ENCODE measurements at places on chromosomes 5 and 9.

DNA sequence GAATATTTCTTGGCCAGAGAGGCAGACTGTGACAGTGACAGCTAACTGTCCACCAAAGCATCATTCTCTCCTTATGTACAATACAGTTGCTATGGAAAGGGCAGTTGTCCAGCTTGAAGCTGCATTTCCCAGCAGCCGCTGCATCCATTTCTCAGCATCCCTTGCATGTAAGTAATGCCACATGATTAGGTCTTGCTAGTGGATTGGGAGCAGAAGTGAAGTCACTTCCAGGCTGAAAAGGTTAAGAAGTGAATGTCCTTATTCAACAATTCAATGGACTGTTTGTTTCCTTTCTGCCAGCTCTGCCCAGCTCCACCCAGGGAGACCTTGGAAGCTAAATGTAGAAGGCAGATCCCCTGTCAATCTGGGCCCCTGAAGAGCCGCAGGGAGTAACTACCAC lies 26.1 kb upstream of the RETREG1 start:
- DNase-seq = no peak
- no peak overlapping the region for H3K4me3 ChIP-seq
- H3K36me3 ChIP-seq = no peaks in the 10 kb centered on the region
- H3K27me3 ChIP-seq = no peaks in the 10 kb centered on the region
- H3K4me1 ChIP-seq = no peaks in the 10 kb centered on the region
- H3K27ac ChIP-seq = no peak overlapping the region

DNA sequence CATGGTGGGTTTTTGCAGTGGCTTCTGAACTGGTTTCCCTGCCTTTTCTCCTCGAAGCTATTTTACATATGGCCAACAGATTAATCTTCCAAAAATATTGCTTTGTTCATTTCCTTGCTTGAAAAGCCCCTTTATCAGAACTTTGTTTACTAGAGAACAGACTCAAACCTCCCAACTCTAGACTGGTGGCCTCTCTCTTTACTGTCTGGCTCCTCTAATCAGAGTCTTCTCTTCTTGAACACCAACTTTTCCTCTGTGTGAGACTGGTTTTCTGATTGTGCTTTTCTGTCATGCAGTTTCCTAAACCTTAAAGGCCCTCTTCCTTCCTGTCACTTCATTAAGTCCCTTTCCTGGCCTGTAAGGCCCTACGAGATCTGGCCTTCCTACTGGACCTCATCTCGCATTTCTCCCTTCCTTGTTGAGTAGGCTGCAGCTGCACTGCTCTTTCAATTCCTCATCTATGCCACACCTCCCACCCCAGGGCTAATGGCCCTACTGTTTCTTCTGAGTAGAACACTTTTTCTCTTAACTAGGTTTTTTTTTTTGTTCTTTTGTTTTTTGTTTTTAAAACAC lies 5.7 kb downstream of the C9orf43 start:
- DNase-seq = no peak
- H3K4me3 ChIP-seq = no peak overlapping the region
- no peaks in the 10 kb centered on the region for H3K36me3 ChIP-seq

GRCh38 chr5:100668511-100668910 lies 133.3 kb downstream of the FAM174A start:
- no peak overlapping the region for H3K4me3 ChIP-seq
- H3K36me3 ChIP-seq = no peaks in the 10 kb centered on the region
- H3K27me3 ChIP-seq = no peaks in the 10 kb centered on the region
- no peak overlapping the region for H3K27ac ChIP-seq

DNA sequence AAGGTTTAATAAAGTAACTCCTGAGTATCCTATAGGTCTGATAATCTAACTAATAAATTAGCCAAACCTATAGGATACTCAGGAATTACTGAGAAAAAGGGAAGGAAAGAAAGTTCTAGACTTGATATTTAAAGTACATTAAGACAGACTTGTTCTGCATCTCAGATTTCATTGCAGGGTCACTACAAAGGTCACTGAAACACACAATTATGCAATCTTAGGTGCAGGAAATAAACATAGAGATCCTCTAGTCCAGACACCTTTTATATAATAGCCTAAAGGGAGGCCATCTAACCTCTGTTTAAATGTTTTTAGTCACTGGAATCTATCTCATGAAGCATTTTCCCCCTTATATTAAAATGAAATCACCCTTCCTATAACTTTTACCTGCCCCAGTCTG lies 1215.7 kb downstream of the MAT2B start:
- no peak overlapping the region for H3K4me3 ChIP-seq
- H3K27me3 ChIP-seq = no peaks in the 10 kb centered on the region
- no peaks in the 10 kb centered on the region for H3K4me1 ChIP-seq
- DNase-seq = no peak

- H3K27me3 ChIP-seq = no peaks in the 10 kb centered on the region
- no peak overlapping the region for H3K4me3 ChIP-seq
Observed at GRCh38 chr5:93622240-93622885, 39.3 kb downstream of the NR2F1 start.

- H3K27ac ChIP-seq = no peak overlapping the region
- DNase-seq = no peak
- no peak overlapping the region for H3K4me3 ChIP-seq
- no peaks in the 10 kb centered on the region for H3K4me1 ChIP-seq
- H3K36me3 ChIP-seq = peaks cover 7% of the 10 kb centered on the region
Observed at GRCh38 chr5:122076050-122076461, 2.0 kb downstream of the LOX start.

- H3K36me3 ChIP-seq = no peaks in the 10 kb centered on the region
- DNase-seq = no peak
- H3K27ac ChIP-seq = no peak overlapping the region
- H3K27me3 ChIP-seq = no peaks in the 10 kb centered on the region
- no peaks in the 10 kb centered on the region for H3K4me1 ChIP-seq
Observed at GRCh38 chr9:15206903-15207696, 99.9 kb downstream of the TTC39B start.

GRCh38 chr5:80238778-80239679 lies 16.8 kb downstream of the SERINC5 start:
- peak overlapping the region; percentile 58 for H3K27ac ChIP-seq
- peaks cover 38% of the 10 kb centered on the region for H3K4me1 ChIP-seq
- no peaks in the 10 kb centered on the region for H3K27me3 ChIP-seq
- peak; percentile 33 for DNase-seq

- no peaks in the 10 kb centered on the region for H3K27me3 ChIP-seq
- no peak overlapping the region for H3K4me3 ChIP-seq
- H3K36me3 ChIP-seq = no peaks in the 10 kb centered on the region
- H3K27ac ChIP-seq = no peak overlapping the region
Observed at GRCh38 chr5:154997746-154998145, 15.8 kb upstream of the KIF4B start.

GRCh38 chr5:117013280-117013877 lies 438.8 kb upstream of the SEMA6A start:
- no peak overlapping the region for H3K27ac ChIP-seq
- H3K36me3 ChIP-seq = no peaks in the 10 kb centered on the region
- no peak overlapping the region for H3K4me3 ChIP-seq
- DNase-seq = no peak
- no peaks in the 10 kb centered on the region for H3K4me1 ChIP-seq

All from DND-41 (cell line).